H7 (cell line): ENCODE measurements at places on chromosomes 7 and 10. TPM values are rescaled to one million over a fixed set of nuclear protein-coding genes. Genes with fewer than 3 reads are reported as not detected.
A peak's percentile ranks its signal among the peaks of the same experiment; 100 is the strongest.

RAMP3 gene
- total RNA-seq = 0.11 and 0.31 TPM in 2 replicates

CYP3A4 gene
- not detected in 2 replicates for total RNA-seq

PCDH15 gene
- total RNA-seq = not detected in 2 replicates

CYP26A1 gene
- 44.4 and 190 TPM in 2 replicates for total RNA-seq

NODAL gene
- total RNA-seq = 151 and 252 TPM in 2 replicates

DNA sequence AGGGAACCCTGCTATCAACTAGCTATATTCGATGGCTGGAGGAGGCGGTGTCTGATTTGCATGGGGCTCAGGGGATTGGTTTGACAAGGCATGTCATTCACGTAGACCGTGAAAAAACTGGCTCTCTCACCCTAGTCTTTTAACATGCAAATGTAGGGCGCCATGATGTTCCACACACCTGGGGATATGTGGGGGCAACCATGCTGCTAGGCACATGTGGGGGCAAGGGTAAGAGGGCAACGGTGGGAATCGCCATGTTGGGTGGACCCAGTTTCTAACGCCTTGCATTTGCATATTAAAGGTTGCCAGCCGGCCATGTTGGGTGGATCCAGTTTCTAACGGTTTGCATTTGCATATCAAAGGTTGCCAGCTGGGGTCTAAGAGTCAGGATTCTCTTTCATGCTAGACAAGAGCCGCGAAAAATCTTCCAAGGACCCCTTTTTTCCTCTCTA is 419.2 kb upstream of the NFE2L3 start:
- DNase-seq = peak; percentile 26

DNA sequence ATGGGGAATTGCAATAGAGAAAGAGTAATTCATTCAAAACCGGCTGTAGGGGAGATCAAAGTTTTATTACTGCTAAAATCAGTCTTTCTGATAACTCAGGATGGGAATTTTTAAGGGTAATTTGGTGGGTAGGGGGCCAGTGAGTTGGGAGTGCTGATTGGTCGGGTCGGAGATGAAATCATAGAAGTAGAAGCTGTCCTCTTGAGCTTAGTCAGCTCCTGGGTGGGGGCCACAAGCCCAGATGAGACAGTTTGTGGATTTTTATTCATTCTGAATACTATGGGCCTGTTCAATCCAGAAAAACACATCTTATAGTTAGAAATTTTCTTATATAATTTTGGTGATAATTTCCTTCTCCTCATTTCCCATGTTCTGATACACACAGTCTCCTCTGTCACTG is 25.4 kb downstream of the CALD1 start:
- no peak for DNase-seq

- DNase-seq = no peak
Observed at GRCh38 chr10:22368981-22369380, 23.7 kb downstream of the SPAG6 start.

GRCh38 chr7:43240565-43240964 is 128.1 kb downstream of the HECW1 start:
- DNase-seq = no peak

DNA sequence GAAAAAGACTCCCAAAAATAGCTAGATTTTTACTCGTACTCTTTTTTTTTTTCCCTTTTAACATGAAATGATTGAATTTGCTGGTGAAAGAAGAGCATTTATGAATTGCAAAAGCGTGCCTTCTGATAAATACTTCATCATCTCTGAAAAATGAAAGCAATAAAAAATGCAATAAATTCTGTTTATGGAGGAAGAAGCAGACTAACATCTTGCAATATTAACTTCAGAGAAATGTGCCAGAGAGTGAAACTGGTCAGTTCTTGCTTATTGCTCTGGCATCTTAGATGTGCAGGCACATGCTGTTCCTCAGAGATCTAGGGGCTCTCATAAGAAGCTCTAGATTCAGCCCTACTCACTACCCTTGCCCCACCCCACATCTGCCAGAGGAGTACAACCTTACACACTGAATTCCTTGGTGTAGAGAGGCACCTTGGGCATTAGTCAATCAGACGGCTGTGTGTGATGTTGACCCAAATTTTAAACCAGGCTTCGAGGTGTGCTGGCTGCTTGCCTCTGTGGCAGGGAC is 891.1 kb upstream of the GHITM start:
- DNase-seq = no peak

- DNase-seq = peak; percentile 94
Observed at GRCh38 chr10:3067118-3067858, at the start of gene PFKP. PFKP (plus strand) TSS chr10:3067548; CDS start chr10:3067596, 48 bp downstream.

GRCh38 chr10:133465191-133465949 is 11.6 kb downstream of the SCART1 start:
- peak; percentile 46 for DNase-seq

GRCh38 chr7:120110169-120110568 is 162.8 kb upstream of the KCND2 start:
- DNase-seq = no peak

- DNase-seq = no peak
Observed at GRCh38 chr7:23232966-23233365, 13.6 kb upstream of the GPNMB start.

GRCh38 chr7:36635091-36635490 is 89.2 kb downstream of the AOAH start:
- DNase-seq = no peak

GRCh38 chr10:89257581-89257980 is 6.0 kb upstream of the LIPA start:
- DNase-seq = no peak

DNA sequence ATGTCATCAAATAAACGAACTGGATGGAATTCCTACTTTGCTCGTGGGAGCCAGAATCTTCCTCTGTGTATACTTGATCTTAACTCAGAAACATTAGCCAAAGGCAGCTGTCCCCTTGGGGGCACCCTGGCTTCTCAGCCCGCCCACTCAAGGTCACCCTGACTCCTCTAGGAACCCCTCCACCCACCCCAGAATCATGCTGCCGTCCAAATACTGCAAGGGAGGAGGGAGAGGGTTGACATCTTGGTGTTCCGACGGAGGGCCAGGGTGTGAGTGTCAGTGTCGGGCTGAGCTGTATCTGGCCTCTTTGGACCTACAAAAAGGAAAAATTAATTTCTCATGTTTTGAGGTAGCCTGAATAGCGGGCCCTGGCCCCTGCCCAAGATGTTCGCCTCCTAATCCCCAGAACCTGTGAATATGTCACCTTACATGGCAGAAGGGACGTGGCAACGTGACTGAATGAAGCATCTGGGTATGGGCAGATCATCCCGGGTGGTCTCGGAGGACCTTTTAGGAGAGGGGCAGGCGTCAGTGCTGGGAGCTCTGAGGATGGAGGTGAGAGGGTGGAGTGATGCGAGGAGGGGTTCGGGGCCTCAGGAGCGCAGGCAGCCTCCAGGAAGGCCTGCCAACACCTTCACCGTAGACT is 40.5 kb upstream of the RBM33 start:
- no peak for DNase-seq

- DNase-seq = no peak
Observed at GRCh38 chr7:47946581-47947354, 1.5 kb downstream of the PKD1L1 start.

DNA sequence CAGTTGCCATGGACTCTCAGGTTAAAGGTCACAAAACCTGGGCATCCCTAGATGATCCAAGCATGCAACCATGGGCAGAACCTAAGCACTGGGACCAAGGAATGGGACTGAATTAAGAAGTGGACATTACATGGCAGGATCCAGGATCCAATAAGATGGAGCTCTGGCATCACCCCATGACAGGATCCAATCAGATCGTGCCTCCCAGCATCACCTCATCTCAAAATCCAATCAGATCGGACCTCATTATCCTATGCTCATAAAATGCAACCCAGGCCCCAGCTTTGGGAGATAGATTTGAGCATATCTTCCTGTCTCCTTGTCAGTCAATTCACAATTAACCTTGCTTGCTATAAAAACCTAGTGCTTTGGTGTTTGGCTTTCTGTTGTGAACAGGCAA is 616.1 kb downstream of the PARD3 start:
- no peak for DNase-seq

- DNase-seq = no peak
Observed at GRCh38 chr10:61882621-61883370, 18.7 kb upstream of the ARID5B start.

- no peak for DNase-seq
Observed at GRCh38 chr7:153385502-153385901, 626.0 kb downstream of the ACTR3B start.

DNA sequence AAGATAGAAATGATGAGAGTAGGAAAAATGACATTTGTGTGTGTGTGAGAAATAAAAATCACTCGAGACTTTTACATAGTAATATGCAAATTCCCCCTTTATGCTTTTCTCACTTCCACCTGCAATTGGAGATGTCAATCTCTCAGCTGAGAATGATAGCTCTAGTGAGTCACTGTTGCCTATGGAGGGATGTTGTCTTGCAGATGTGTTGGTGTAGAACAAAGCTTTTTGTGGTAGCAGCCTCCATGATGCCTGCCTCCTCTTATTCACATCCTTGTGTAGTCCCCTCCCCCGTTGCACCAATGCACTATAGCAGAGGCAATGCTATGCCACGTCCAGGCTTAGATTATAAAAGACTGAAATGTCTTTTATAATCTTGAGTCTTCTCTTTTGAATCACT is 33.8 kb downstream of the SPAG6 start:
- no peak for DNase-seq

DNA sequence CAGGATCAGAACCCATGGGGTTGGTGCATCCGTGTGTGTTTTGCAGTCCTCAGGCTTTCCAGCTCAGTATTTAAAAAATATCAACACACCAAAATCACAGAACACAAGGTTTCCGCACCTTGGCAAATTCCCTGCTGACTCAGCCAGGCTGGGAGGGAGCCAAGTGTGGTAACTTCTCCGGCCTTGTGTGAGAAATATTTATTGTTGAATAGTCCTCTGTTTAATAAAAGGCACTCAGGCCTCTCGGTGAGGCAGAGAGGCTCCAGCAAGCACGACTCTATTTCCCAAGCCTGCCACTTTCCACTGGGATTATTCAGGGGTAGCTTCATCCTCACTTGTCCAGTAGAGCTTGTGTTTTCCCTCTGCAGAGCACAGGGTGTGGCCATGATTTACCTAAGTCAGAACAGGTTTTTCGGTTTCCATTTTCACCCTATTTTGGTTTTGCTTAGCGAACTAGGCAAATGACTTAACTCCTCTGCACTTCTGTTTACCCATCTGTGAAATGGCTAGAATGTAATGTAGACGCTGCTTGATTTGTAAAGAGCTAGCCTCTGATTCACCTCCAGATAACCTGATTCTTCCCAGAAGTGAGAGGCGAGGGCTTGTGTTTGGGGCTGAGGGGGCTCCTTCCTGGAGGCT is 13.0 kb upstream of the CHST15 start:
- no peak for DNase-seq

GRCh38 chr7:80244206-80244916 is 109.7 kb downstream of the GNAI1 start:
- no peak for DNase-seq

GRCh38 chr10:124534231-124534798 is 72.7 kb downstream of the LHPP start:
- DNase-seq = peak; percentile 85

- DNase-seq = peak; percentile 4
Observed at GRCh38 chr7:40299097-40299496, 164.3 kb downstream of the SUGCT start.

DNA sequence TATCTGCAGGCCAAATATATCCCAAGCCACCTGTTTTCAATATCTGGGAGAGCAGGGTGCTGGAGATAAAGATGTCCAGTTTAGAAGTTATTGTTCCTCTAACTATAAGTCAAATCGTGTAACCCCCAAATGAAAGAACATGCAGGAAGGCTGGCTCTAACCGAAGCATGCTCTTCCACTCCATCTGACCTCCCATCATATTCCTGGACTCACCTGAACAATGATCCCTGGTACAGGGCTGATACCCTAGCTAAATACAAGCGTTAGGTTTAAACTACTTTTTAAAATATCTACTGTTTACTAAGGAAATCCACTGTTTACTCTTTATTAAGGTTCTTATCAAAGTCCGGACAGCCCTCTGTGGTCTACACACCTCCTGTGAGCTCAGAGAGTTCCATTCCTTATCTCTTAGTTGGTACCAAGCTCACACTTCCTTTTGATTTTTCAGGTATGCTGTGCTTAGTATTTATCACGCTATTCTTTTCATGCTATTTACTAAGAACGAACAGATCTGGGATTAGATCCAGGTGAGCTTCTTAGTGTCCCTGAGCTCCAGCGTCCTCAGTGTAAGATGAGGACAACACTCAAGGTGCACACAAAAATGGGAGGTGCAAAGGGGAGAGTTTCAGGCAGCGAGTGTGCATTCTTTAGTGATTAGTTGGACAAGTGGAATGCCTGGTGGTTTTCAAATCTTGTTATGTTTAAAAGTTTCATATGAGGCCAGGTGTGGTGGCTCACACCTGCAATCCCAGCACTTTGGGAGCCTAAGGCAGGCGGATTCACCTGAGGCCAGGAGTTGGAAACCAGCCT is 23.6 kb upstream of the COBL start:
- no peak for DNase-seq

GRCh38 chr7:7210475-7211237 is 28.3 kb downstream of the C1GALT1 start:
- no peak for DNase-seq

DNA sequence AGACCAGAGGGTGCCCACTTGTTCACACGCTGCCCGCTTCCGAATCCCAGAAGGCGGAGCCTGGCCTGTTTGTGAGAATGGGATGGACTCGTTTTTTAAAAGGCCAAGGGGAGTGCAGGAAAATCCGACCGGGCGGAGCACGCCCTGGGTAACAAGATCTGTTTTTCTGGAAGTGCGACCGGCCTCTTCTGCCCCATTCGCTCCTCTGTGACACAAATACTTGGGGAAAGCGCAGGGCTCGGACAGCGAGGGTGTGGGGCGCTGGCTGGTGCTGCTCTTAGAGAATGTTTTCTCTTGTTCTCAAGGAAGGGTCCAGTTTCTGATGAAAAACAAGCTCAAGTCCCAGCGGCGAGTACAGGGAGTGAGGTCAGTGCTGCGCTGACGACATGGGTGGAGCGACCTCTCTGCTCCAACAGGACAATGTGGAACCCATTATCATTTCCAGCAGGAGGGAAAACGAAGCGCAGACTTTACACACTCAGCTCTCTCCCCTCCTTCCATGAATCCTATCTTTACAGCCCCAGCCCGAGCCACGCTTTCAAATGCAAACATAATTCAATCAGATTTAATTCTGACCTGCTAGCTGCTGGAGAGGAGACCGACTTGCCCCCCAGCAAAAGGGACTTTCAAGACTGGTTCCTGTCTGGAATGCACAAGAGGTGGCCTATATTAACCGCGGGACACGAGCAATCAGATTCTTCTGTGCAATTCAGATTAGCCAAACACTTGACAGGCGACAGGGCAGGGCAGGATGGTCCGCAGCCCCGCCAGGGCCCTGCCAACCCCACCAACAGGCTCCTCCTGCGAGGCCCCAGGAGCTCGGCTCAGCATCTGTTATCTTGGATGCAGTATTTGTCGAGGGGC is 1.1 kb downstream of the RADIL start:
- peak; percentile 77 for DNase-seq

- peak; percentile 30 for DNase-seq
Observed at GRCh38 chr7:77479536-77480088, 57.5 kb upstream of the PTPN12 start.
